ENCODE measurements at places on chromosomes 6 and 20. TPM values are rescaled to one million over a fixed set of nuclear protein-coding genes. Genes with fewer than 3 reads are reported as not detected.

- H3K27me3 ChIP-seq, result no peaks in the 10 kb centered on the region
- DNase-seq, result no peak
- no peak overlapping the region for H3K4me3 ChIP-seq
- peaks cover 32% of the 10 kb centered on the region for H3K4me1 ChIP-seq
- no peak overlapping the region for H3K27ac ChIP-seq
Observed at GRCh38 chr20:4947817-4948559, 53.3 kb downstream of the SLC23A2 start.

- H3K4me1 ChIP-seq, result peaks cover 12% of the 10 kb centered on the region
- no peaks in the 10 kb centered on the region for H3K36me3 ChIP-seq
- DNase-seq, result no peak
- H3K27ac ChIP-seq, result no peak overlapping the region
Observed at GRCh38 chr6:136547336-136547735, 2.9 kb downstream of the MAP7 start.

ARFGEF3 gene
- 0.55 TPM for total RNA-seq

TINAG gene
- not detected for total RNA-seq

GRCh38 chr6:11810854-11811643 lies 32.4 kb upstream of the ADTRP start:
- peaks cover 1% of the 10 kb centered on the region for H3K27me3 ChIP-seq
- H3K4me3 ChIP-seq, result no peak overlapping the region
- peaks cover 3% of the 10 kb centered on the region for H3K4me1 ChIP-seq

TCF15 gene
- total RNA-seq, result not detected

FGD2 gene
- 4.9 TPM for total RNA-seq

IP6K3 gene
- not detected for total RNA-seq

DNA sequence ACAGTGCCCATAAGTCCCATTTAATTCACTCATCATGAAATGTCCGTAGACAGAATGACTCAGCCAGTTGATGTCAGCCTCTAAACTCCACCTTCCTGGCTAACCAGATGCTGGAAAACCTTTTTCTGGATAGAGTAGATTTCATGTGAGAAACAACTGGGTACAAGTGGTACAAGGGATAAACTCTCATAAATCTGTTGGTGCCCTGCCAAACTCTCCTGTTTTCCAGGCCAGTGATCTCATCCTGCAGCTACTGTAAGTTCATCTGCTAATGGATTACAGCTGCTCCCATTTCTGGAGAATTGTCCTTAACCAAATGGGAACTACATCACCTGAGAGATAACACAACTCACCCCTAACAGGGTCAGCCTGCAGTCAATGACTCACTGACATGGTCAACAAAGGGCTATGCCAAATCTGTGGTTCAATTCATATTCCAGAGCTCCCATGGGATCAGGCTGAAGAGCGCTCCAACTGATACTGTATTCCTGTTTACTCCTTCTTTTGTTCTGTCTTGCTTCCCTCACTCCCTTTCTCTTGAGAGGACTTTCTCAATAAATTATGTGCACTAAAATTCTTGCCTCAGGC lies 210.1 kb upstream of the HDDC2 start:
- no peaks in the 10 kb centered on the region for H3K27me3 ChIP-seq
- no peaks in the 10 kb centered on the region for H3K36me3 ChIP-seq
- no peak overlapping the region for H3K27ac ChIP-seq
- H3K4me1 ChIP-seq, result no peaks in the 10 kb centered on the region
- DNase-seq, result no peak

GRCh38 chr20:38198238-38198861 lies 33.3 kb upstream of the TGM2 start:
- H3K36me3 ChIP-seq, result no peaks in the 10 kb centered on the region
- no peaks in the 10 kb centered on the region for H3K4me1 ChIP-seq
- no peak for DNase-seq
- no peak overlapping the region for H3K27ac ChIP-seq

GRCh38 chr6:160430203-160430602 lies 82.0 kb downstream of the SLC22A3 start:
- H3K27ac ChIP-seq, result no peak overlapping the region
- no peak for DNase-seq
- no peak overlapping the region for H3K4me3 ChIP-seq
- H3K4me1 ChIP-seq, result peaks cover 6% of the 10 kb centered on the region

- no peak overlapping the region for H3K27ac ChIP-seq
- peak; percentile 21 for DNase-seq
- H3K4me1 ChIP-seq, result peaks cover 14% of the 10 kb centered on the region
- H3K36me3 ChIP-seq, result peaks cover 9% of the 10 kb centered on the region
- H3K4me3 ChIP-seq, result no peak overlapping the region
- no peaks in the 10 kb centered on the region for H3K27me3 ChIP-seq
Observed at GRCh38 chr6:132768051-132768517, 10.4 kb upstream of the VNN2 start.

GRCh38 chr20:40698744-40699143 lies 9.7 kb upstream of the MAFB start:
- H3K27me3 ChIP-seq, result peaks cover 65% of the 10 kb centered on the region
- no peak overlapping the region for H3K27ac ChIP-seq
- H3K4me1 ChIP-seq, result no peaks in the 10 kb centered on the region
- no peak overlapping the region for H3K4me3 ChIP-seq
- H3K36me3 ChIP-seq, result no peaks in the 10 kb centered on the region
- DNase-seq, result no peak

DNA sequence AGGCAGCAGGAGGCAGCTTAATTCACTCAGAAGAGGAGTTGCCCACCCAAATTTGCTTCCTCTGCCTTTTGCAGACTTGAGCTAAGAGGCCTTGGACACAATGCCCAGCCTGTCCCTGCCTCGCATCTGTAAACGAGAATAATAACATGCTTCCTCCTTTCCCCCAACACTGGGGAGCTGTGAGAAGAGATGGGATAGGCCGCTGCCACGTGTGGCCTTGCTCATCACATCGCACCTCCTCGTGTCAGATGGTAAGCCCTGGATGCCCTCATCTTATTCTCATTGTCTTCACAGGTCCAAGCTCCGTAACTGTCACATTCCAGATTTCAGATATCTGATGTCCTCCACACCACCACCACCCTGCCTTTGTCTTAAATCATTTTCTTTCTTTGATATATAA lies 13.1 kb upstream of the TUBB2B start:
- no peaks in the 10 kb centered on the region for H3K36me3 ChIP-seq
- H3K4me1 ChIP-seq, result no peaks in the 10 kb centered on the region
- DNase-seq, result no peak

ARMC12 gene
- 1.3 TPM for total RNA-seq

PLEKHG1 gene
- 2.3 TPM for total RNA-seq

ABHD16A gene
- 55.0 TPM for total RNA-seq
